ENCODE measurements at places on chromosomes 13 and 19.

DNA sequence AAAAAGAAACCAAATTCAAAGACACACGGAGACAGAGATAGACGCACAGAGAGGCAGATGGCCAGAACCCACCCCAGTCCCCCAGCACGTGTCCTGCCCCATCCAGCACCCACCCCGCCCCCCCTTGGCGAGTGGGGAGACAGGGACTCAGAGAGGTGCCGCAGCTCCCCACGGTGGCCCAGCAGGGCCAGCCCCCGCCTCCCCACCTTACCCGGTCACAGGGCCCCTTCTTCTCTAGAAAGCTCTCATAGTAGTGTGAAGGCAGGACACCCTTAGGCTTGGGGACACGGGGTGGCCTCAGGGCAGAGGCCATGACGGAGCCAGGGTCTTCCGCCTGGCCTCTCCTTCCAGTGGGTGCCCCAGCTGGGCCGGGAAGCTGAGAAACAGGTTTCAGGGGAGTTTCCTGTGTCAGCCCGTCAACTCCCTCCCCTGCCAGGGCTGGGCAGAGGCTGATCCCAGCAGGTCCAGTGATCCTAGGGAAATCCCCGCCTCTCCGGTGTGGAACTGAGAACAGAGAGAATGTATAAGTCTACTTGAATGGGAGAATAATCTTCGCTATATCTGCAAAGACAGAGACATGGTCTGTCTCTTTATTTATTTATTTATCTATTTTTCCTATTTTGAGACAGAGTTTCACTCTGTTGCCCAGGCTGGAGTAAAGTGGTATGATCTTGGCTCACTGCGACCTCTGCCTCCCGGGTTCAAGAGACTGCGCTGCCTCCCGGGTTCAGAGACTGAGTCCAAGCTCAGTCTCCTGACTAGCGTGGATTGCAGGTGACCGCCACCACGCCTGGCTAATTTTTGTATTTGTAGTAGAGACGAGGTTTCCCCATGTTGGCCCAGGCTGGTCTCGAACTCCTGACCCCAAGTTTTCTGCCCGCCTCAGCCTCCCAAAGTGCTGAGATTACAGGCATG, at the start of gene STAP2:
Gene STAP2 (minus strand): TSS at position 387 of the 915 bp plus-strand sequence. CDS start 74 bp downstream, at position 313.
- DNase-seq, result no peak

DNA sequence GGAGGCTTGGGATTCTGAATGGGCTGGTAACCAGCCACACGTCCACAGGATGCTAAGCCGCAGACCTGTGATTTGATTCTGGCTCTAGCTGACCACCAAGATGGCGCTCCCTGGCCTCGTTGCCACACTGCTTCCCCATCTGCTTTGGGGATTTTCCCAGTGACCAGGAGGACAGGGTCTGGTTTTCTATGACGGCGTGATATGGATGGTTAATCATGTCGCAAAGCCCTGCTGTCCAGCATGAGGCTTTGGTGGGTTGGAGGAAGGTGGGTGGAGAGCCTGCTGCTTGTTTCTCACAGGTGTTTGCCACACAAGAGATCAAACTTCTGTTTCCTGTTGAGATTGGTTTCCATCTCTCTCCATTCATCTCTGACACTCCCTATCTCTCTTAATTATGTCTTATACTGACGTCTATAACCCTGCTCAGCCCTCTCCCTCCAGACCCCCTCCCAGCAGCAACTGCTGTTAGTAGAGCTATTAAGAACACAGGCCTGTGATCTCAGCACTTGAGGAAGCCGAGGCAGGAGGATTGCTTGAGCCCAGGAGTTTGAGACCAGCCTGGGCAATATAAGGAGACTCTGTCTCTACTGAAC, 102.7 kb downstream of the SIPA1L3 start:
- no peak for DNase-seq

- DNase-seq, result peak; percentile 58
Measured at GRCh38 chr13:37616131-37616530, 17.6 kb upstream of the POSTN start.

- no peak for DNase-seq
Measured at GRCh38 chr19:46599716-46600373, 1.3 kb upstream of the CALM3 start.

DNA sequence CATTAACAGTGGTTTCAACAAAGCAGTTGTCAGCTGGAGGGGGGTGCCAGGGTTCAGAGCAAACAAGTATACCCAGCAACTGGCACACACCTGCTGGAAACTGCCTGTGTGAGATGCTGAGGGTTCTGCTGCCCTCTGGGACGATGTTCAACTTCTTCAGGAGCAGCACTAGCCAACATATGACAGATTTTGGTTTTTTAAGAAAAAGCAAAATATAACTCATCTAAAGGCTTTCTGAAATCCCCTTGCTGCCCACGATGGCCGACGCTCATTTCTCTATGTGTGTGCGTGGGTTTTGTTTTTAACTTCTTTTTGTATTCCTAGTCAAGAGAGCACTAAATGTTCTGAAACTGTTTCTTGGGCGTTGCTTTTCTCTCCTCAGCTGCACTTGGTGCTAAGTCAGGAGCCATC, 79.9 kb downstream of the MRPL57 start:
- DNase-seq, result no peak

- DNase-seq, result peak; percentile 96
Measured at GRCh38 chr13:28609926-28610325, 49.0 kb upstream of the POMP start.

GRCh38 chr13:71457645-71458044, 409.4 kb downstream of the DACH1 start:
- DNase-seq, result no peak

DNA sequence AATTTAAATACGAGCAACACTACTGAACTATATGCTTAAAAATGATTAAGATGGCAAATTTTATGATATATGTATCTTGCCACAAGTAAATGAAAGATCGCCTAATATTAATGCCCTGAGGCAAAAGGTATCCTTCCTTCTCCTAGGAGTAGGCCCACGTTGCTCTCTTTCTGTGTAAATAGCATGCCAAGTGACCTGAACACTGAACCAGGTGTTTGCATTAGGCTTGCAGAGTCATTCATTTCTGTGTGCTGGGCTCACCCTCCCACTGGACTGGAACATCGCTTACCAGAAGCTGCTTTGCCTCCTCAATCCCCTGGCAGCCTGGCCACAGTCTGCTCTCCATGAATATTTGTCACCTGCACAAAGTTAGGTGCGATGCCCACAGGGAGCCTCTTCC, 83.3 kb upstream of the TNFSF11 start:
- DNase-seq, result no peak

GRCh38 chr19:46241626-46242025, 12.1 kb downstream of the IGFL1 start:
- DNase-seq, result no peak

DNA sequence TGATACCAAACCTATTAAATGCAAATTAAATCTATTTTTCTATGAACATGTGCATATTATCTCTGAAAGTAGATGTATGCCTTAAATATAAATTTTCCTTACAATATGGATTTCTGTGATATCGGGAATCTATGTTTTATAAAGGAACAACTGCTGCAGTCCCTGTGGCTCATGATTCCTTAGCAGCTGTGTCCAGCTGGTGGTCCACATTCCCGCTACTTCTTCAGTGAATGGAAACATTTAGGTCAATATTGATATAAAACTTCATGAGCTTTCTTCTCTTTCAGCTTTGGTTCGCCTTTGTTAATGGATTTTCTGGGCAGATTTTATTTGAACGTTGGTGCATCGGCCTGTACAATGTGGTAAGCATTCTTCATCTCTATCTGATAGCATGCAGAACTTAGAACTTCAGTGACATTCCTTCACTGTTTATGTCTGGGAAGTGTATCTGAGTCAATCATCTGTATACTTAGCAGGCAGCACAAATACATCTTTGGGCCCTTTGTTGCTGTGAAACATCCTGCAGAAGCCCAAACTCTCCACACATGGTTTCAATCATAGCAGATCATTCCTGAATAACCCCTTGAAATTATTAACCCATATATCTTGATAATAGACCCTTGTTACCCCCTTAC, 223.9 kb downstream of the SHISA2 start:
- DNase-seq, result no peak

DNA sequence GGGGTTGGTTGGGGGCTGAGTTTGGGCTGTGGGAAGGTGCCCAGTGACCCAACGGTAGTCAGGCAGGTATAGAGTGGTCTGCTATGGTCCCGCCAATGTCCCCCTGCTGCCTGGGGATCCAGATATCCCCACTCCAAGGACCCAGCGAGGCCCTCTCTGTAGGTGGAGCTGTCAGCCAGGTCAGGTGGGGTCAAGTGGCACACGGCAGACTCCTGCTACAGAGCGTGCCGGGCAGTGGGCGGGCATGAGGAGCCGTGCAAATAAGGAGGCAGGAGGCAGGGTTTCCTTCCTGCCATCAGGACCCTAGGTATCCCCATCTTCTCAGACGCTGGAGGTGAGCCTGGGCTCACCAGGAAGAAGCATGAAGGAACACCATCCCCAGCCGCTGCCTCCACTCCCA, 14.9 kb downstream of the EVI5L start:
- DNase-seq, result no peak

GRCh38 chr13:93080587-93080986, 146.0 kb upstream of the GPC6 start:
- DNase-seq, result no peak

- DNase-seq, result peak; percentile 83
Measured at GRCh38 chr13:28531077-28531844, 36.3 kb upstream of the FLT1 start.

DNA sequence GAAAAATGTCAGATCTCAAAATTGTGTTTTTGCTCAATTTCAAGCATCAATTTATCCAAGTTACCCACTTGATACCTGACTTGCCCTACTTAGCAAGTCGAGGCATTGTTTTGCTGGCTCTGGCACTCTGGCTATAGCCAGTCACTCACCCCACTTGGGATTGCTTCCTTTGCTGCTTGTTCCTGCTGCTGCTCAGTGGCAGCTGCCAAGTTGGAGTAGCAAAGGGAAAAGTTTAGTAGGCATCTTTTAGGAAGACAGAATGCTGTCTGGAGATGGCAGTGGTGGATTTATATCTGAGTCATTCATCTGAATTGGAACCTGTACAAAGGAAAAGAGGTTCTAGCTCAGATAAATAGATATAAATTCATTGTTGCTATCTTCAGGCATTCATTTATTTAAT, 41.2 kb downstream of the PCCA start:
- peak; percentile 31 for DNase-seq

GRCh38 chr13:94435604-94436226, 43.8 kb downstream of the DCT start:
- DNase-seq, result peak; percentile 51

- no peak for DNase-seq
Measured at GRCh38 chr19:38184815-38185214, 39.2 kb downstream of the DPF1 start.

- DNase-seq, result no peak
Measured at GRCh38 chr19:56176881-56177280, 1.1 kb downstream of the GALP start.

DNA sequence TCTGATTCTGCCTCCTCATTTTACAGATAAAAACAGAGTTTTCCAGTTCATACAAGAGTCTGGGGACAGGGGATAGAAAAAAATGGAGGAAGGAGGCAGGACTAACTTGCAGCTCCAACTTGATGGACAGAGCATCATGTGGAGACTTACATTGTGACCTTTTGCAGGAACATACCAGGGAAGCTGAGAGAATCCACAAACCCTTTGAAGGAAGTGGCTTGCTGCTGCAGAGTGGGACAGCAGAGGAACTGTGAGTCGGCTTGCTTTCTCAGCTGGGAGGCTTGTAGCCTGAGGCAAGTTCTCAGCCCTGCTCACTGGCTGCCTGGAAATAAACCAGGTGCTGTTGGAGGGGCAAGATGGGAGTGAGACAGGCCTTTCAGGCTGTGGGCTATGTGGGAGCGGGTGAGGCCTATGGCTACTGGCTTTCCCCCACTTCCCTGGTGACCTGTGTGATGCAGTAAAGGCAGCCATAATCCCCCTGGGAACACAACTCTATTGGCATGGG, 614.4 kb downstream of the KCTD12 start:
- no peak for DNase-seq

DNA sequence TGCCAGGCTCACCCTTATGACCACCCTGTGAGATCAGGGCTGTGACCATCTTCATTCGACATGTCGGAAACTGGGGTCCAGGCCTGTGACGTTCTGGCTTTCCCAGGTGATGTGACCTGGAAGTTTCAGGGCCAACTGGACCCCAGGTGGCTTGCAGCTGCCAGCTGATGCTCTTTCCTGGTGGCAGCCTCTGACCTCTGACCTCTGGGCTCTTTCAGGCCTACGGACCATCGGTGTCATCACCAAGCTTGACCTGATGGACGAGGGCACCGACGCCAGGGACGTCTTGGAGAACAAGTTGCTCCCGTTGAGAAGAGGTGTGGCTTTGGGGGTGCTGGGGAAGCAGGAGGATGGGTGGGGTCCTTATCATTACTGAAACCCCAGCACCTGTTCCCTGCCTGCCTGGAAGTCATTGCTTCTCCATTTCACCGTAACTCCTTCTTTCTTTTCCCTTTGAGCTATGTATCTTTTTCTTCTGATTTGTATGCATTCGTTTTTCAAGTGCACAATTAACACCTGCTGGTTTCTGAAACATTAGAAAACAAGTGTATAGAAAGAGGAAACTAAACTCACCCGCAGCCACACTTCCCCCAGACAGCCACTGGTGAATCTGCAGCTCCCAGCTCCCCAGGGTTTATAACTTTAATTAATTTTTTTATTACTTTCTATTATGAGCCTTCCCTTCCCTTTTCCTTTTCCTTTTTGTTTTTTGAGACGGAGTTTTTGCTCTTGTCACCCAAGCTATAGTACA, 58.9 kb downstream of the TMED1 start:
- no peak for DNase-seq

GRCh38 chr19:23070353-23071146, 46.3 kb upstream of the ZNF730 start:
- peak; percentile 35 for DNase-seq

GRCh38 chr13:81224209-81224833, 883.4 kb upstream of the SPRY2 start:
- no peak for DNase-seq

- DNase-seq, result peak; percentile 25
Measured at GRCh38 chr19:55068950-55069864, 6.3 kb upstream of the RDH13 start.

- no peak for DNase-seq
Measured at GRCh38 chr13:49219647-49220035, 497 bp upstream of the MLNR start.

GRCh38 chr19:47469363-47469700, 2.4 kb downstream of the SLC8A2 start:
- DNase-seq, result no peak

GRCh38 chr13:105971738-105972137, 563.7 kb downstream of the EFNB2 start:
- peak; percentile 11 for DNase-seq

- DNase-seq, result no peak
Measured at GRCh38 chr19:14473978-14474578, 1.1 kb downstream of the PTGER1 start.

Data from EH (cell line).